ENCODE measurements at places on chromosomes 2 and 18.

- no peak for DNase-seq
These were observed 366.0 kb upstream of the CNTNAP5 start for GRCh38 chr2:123659120-123659519.

- no peak for DNase-seq
These were observed 42.3 kb downstream of the FSIP2 start for GRCh38 chr2:185780890-185781289.

- DNase-seq = no peak
These were observed 77.2 kb upstream of the HS6ST1 start for GRCh38 chr2:128395640-128396499.

DNA sequence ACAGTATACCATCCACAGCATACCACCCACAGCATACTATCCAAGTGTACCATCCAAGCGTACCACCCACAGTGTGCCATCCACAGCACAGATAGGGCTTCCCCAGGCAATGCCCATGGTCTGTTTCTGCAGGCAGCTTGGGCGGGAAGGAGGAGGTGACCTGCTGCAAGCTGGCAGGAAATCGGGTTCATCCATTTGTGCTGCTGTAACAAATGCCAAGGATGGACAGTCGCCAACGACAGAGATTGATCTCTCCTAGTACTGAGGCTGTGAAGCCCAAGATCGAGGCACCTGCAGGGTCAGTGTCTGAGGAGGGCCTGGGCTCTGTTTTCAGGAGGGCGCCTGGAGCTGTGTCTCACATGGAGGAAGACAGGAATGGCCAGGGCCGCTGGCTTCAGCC lies 93.6 kb upstream of the SNTG2 start:
- no peak for DNase-seq

- no peak for DNase-seq
These were observed 36.4 kb downstream of the ALPK2 start for GRCh38 chr18:58592223-58593214.

DNA sequence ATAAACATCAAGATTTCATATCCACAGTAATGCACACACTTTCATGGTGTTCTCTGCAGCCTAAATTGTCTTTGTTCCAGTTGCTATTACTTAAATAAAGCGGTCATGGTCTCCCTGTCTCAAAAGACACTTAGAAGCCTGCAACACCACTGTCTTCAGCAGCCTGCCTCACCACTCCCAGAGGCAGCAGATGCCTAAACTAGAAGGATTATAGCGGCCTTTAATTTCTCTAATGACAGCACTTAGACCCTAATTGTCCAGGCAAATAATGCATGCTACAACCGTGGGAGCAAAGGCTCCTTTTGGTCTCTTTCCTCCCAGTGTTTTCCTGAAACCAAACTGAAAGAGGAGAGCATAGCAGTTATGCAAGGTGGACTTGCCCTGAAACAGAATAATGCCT lies 248.8 kb upstream of the SLC39A10 start:
- DNase-seq = no peak
